Brain (organoid and tissue), 16 donors: ENCODE measurements at places on chromosomes 7 and 10.

DNA sequence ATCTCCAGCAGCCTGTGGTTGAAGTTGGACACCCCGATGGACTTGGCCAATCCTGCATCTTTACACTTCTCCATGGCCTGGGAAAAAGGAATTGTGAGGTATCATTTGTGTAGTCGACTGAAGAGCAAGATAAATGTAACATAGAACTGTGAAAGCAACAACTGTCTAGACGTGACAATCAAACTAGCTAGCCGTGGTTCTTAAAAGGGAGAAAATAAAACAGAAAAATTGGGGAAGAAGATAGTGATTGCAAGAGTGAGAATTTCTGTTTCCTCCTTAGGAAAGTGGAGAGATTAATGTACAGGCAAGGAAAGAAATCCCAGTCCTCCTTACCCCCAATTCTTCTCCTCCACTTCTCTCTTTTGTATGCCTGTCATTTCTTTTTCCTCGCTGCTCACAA is 5.0 kb downstream of the AKR1C2 start:
- DNase-seq: no peak

DNA sequence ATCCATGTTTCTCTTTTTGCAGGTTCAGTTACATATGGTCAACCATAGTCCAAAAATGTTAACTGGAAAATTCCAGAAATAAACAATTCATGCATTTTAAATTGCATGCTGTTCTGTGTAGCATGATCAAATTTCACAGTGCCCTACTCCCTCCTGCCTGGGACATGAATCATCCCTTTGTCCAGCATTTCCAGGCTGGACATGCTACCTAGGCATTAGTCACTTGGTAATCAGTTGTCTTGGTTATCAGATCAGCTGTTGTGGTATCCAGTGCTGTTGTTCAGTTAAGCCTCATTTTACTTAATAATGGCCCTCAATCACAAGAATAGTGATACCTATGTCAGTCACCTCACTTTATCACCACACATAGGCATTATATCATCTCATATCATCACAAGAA is 7.3 kb upstream of the PNLIP start:
- DNase-seq: no peak

DNA sequence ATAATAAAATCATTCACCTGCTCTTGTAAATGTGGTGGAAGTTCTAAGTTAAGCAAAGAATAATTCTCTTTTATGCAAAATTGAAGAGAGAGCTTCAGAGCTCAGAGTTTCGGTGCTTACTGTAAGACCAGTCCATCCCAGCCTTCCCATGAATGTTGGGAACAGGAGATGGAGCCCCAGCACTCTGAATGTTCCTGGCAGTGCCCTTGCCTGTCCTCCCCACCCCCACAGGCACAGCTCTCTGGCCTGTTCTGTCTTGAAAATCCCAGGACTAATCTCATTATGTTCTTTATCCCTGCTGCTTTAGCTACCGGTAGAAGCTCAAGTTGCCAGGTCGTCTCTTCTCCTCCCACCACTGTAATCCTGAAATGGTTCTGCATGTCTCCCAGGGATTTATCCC is 29.1 kb upstream of the LHFPL3 start:
- DNase-seq: no peak

DNA sequence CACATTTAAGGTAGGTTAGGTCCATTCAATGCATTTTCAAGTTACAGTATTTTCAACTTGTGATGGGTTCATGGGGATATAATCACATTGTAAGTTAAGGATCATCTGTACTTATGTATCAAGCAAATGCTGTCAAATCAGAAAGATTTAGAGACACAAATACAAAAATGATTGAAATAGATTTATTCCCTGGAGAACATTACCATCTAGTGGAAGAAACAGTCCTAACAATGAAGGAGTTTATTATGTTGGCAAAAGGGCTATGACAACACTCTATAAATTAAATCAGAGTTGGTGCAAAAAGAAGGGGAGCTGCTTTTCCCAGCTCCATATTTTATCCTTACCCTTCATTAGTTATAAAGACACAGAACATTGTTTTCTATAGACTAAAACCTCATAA is 69.0 kb downstream of the PRSS58 start:
- peak; percentile 56 for DNase-seq

GRCh38 chr7:107686816-107687387 is 26.3 kb downstream of the SLC26A4 start:
- no peak for DNase-seq

GRCh38 chr10:86682675-86683074 is 14.4 kb downstream of the LDB3 start:
- no peak for DNase-seq

DNA sequence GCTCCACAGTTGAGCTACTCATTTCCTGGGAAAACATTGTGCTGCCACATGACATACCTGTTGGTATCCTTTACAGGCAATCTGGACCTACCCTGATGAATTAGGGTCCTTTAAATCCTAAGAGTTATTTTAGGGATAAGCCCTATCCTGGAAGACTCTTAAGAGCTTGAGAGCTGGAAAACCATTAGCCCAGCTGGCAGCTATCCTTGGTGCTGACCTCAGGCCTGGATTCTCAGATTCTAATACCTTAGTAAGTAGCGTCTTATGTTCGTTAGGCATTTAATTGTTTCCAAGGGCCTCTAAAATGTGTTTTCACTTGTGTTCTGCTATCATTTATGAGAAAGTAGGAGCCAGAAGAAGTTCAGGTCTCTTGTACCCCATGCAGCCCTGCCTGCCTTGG is 93.0 kb upstream of the SORCS3 start:
- DNase-seq: no peak

DNA sequence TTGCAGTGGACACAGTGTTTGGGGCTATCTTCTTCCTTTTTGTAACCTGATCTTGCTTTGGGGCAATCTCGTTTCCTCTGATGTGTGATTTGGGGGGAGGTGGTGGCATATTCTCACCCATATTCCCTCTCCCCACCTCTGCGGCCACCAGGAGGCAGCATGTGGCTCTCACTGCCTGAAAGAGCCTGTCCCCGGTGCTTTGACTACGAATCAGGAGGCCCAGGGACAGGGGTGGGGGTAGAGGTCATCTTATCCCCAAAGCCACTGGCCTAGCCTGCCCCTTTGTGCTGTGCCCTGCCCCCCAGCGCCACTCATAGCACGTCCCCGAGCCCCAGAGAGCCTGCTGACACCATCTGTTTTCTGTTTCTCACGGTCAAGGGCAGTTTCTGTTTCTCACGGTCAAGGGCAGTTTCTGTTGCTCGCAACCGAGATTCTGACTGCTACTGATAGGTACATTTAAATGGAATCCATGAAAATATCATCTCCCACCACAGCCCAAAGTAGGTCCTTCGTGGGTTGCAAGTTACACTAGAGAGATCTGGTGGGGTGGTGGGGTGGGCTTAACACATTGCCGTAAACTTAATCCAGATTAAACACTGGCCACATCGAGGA is 28.2 kb downstream of the PHYH start:
- DNase-seq: peak; percentile 4

DNA sequence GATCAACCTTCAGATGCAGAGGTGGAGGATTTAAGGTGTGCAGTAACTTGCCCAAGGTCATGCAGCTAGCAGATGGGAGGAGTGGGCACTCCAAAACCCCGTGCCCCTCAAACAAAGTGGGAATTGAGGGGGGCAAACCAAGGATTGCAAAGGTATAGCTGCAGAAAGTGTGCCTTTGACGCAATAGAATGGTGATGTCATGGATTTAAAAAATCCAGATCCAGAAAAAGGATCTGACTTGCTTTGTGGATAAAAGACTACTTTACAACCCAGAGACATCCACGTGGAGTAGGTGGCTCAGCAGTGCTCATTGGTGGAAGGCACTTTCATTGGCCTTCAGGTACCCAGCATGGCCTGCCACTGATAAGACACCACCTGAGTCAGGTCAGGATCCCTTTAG is 15.7 kb upstream of the ADRB1 start:
- no peak for DNase-seq

DNA sequence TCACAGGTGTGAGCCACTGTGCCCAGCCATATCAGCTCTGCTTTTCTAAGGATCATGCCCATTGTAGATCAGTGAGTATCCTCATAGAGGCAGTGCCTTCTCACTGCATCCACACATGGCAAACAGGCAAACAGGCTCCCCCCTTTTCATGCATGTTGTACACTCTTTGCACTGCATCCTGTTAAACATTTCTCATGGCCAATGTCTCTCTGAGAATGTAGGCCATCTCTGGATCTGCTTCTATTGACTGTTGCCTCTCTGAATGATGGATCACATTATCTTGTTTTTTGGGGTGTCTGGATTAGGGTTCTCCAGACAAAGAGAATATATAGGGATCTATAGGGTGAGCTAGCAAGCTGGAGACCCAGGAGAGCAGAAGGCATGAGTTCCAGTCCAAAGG is 13.1 kb upstream of the PPIA start:
- DNase-seq: no peak

DNA sequence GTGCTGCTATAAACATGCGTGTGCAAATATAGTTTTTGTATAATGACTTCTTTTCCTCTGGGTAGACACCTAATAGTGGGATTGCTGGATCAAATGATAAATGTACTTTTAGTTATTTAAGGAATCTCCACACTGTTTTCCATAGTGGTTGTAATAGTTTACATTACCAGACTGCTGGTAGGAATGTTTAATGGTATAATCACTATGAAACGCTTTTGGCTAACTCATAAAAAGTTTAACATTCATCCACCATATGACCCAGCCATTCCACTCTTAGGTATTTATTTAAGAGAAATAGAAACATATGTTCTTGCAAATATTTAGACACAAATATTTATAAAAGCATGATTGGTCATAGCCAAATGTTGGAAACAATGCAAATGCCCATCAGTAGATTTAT is 32.1 kb upstream of the TFEC start:
- DNase-seq: no peak

GRCh38 chr7:96322373-96322695 is 436 bp upstream of the SLC25A13 start:
- no peak for DNase-seq

DNA sequence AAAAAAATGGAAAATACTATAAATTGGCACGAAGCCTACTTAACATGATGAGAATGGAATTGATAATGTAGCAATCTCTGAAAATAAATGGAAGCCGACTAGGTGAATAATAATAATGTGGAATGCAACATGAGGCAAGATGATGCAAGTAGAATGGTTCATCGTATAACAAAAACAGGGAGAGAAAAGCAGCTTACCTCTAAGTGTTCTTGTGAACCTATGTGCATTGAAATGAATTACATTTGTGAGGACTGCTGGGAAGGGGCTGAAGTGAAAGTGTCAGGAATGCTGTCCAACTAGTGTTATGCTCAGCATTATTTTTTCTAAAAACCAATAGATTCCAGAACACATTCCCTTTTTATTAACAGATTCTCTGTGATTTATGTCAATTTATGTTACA is 440.6 kb upstream of the LRRN3 start:
- DNase-seq: no peak

GRCh38 chr7:145633513-145633912 is 483.1 kb upstream of the CNTNAP2 start:
- no peak for DNase-seq

DNA sequence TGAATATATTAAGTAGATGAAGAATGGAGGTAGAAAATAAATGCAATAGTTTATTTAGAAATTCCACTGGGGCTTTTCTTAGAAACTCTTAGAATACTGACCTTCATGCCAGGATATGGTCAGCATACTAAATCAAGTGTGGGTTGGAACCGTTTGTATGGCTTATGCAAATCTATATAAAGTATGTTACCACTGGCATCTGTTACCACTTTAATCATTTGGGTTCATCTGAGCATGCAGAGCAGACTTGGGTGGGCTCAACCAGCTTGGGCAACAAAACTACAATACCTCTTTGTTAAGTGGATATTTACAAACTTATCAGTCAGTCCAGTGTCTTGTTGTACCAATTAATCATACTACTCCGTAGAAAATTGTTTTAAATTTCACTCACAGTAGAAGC is 125.8 kb downstream of the CRPPA start:
- peak; percentile 31 for DNase-seq

DNA sequence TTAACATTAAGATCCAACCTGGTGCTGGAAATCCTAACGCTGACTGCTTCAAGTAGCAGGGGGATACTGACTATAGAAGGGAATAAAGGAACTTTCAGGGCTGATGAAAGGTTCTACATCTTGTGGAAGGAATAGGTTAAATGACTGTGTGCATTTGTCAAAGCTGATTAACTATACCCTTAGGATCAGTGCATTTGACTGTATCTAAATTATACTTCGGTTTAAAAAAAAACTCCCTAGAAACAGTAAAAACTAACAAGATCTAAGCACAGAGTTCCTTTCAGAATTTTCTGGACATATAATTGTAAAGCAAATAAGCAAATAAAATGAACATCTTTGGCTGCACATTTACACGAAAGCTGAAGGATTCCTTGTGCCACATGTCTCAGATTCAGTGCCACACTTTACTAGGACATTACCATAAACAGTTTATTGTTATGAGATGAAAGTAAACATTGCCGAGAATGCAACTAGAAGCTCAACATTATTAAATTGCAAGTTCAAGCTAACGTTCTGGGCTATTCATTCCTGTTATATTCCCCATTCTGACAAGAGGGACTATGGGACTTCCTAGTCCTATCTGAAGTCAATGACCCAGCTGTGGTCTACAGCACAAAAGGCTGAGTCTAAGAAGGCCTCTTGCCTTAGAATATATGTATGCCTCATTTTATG is 20.7 kb downstream of the ANK3 start:
- DNase-seq: no peak

GRCh38 chr7:135970045-135970444 is 7.1 kb downstream of the MTPN start:
- DNase-seq: no peak

GRCh38 chr7:82598958-82599357 is 155.4 kb upstream of the CACNA2D1 start:
- DNase-seq: no peak

DNA sequence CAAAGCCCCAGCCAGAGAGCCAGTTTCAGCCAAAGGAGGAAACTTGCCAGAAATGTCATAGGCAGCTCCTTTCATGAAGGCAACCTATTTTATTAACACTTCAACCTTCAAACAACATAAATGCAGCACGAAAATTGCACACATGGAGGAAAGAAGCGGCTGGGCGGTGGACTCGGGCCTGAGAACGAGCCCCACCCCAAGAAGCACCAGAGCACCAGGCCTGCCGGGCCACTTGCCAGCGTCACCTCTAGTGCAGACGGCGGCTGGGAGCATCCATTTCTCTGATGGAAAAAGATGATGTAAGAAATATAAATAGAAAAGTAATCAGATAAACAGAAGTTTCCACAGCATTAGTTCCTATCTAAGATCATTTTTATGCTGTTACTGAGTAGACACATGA is 100.0 kb downstream of the TCERG1L start:
- DNase-seq: no peak

- peak; percentile 55 for DNase-seq
These were observed 35.4 kb downstream of the MALSU1 start for GRCh38 chr7:23334482-23335056.

- no peak for DNase-seq
These were observed 128.6 kb upstream of the PTPRZ1 start for GRCh38 chr7:121744319-121744718.

DNA sequence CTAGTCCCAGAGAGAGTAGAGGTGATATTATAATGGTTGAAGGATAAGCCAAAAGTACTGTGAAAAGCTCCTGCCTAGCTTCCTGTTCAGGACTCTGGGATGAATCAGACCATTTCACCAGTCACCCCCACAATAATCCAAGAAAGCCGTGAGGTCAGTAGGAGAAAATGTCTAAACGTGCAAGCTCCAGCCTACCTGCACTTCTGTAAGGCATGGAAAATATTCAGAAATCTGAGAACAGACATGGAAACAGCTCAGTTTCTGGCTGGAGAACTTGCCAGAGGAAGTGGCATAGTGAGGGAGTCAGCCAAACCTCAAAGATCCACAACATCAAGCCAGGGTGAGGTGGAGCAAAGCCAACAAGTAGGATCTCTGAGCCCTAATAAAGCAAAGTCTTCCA is 58.2 kb downstream of the ELAPOR2 start:
- peak; percentile 22 for DNase-seq
